ENCODE measurements at places on chromosomes 5 and 9.
A peak's percentile ranks its signal among the peaks of the same experiment; 100 is the strongest.

- DNase-seq = no peak
Observed at GRCh38 chr5:121963392-121963791, 1.6 kb downstream of the SRFBP1 start.

DNA sequence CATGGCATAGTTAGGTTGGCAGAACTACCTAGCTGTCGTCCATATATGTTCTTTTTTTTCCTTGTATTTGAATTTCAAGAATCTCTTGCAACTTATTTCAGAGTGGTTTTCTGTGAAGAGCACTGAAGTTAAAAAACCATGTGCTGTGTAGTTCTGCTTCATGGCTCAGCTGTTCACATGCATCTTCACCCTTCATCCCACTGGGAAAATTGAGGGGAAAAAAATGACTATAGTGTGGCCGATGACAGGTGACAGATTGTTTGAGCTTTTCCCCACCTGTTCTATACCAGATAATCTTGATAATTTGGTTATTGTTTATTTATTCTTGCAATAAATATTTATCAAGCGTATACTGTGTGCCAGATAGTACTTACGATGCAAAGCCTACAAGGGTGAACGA, 77.8 kb downstream of the AOPEP start:
- DNase-seq = no peak

GRCh38 chr9:130418776-130419175, 26.0 kb upstream of the ASS1 start:
- no peak for DNase-seq

DNA sequence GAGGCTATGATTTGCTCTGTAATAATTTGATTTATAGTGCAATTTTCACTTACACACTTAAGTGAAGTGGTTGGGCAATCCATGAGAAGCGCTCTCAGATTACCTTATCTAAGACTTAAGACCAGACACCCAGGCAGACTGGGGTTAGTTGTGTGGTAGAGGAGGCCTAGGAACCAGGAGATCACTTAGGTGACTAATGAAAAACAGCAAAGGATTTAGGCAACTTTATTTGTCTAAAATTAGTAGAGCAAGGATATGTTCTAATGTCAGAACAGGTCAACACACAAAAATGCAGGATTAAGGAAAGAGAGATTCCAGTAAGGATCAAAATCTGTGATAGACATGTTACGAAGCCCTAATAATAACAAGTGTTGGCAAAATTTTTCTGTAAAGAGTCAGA, 913.8 kb downstream of the TLE1 start:
- DNase-seq = no peak

DNA sequence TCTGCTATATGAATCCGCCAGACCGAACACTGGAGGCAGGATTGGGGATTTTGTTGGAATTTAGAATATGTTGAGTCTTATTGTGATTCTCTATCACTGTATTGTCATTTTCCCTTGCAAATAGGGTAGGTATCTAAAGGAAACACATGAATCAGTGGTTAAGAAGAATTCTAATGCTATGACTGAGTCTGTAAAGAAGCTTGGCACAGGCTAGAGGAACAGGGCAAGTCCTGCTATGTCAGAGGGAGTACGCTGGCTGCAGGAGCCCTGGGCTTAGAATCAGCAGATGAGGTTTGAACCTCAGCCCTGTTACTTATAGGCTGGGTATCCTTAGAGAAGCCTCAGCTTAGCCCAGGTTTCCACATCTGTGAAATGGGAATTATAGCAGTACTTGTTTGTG, 198.1 kb downstream of the NR3C1 start:
- peak; percentile 87 for DNase-seq

GRCh38 chr5:130126746-130127145, 222.5 kb downstream of the CHSY3 start:
- DNase-seq = peak; percentile 32

- DNase-seq = peak; percentile 61
Observed at GRCh38 chr5:33594006-33594405, 153.2 kb downstream of the TARS1 start.

GRCh38 chr9:1514250-1514649, 464.1 kb downstream of the DMRT2 start:
- no peak for DNase-seq

GRCh38 chr5:113421693-113422092, 13.1 kb downstream of the TSSK1B start:
- no peak for DNase-seq

- peak; percentile 80 for DNase-seq
Observed at GRCh38 chr5:77086689-77087483, at the start of gene ZBED3. Gene ZBED3 (minus strand): TSS chr5:77087285. CDS start chr5:77077878, 9,407 bp downstream.

GRCh38 chr5:53936481-53937352, 373.7 kb downstream of the ARL15 start:
- peak; percentile 32 for DNase-seq

GRCh38 chr5:168599826-168600225, 20.7 kb upstream of the PANK3 start:
- DNase-seq = no peak

DNA sequence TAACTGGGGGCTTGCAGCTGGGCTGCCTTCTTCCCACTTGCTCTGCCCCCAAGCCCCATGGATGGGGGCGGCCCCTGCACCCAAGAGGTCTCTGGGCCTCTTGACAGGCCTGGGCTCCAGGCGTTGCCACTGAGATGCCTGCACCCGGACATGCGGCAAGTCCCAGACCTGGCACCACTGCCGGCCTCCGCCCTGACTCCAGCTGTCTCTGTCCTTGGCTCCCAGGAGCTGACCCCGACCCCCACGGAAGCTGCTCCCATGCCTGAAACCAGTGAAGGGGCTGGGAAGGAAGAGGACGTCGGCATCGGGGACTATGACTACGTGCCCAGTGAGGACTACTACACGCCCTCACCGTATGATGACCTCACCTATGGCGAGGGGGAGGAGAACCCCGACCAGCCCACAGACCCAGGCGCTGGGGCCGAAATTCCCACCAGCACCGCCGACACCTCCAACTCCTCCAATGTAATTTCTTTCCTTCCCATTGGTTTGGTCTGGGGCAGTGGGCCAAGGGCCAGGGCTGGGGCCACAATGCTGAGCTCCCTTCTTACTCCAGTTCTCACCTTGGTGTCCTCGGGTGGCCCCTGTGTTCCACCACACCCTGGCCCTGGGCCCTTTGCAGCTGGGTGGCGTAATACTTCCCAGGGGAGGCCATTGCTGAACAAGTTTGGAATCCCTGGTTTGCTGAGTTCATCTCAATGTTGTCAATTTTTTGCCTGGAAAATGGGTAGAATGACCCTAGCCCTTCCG, 88.6 kb downstream of the COL5A1 start:
- no peak for DNase-seq

DNA sequence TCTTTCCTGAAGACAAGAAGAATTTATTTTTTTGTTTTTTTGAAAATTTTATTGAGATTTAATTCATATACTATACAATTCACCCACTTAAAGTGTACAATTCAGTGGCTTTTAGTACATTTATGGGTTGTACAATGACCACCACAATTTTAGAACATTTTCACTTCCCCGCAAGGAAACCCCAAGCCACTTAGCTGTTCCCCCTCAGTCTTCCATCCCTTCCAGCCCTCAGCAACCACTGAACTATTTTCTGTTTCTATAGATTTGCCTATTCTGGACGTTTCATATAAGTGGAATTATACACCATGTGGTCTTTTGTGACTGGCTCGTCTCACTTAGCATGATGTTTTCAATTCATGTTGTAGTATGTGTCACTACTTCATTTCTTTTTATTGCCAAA, 28.0 kb downstream of the DNAI1 start:
- no peak for DNase-seq

DNA sequence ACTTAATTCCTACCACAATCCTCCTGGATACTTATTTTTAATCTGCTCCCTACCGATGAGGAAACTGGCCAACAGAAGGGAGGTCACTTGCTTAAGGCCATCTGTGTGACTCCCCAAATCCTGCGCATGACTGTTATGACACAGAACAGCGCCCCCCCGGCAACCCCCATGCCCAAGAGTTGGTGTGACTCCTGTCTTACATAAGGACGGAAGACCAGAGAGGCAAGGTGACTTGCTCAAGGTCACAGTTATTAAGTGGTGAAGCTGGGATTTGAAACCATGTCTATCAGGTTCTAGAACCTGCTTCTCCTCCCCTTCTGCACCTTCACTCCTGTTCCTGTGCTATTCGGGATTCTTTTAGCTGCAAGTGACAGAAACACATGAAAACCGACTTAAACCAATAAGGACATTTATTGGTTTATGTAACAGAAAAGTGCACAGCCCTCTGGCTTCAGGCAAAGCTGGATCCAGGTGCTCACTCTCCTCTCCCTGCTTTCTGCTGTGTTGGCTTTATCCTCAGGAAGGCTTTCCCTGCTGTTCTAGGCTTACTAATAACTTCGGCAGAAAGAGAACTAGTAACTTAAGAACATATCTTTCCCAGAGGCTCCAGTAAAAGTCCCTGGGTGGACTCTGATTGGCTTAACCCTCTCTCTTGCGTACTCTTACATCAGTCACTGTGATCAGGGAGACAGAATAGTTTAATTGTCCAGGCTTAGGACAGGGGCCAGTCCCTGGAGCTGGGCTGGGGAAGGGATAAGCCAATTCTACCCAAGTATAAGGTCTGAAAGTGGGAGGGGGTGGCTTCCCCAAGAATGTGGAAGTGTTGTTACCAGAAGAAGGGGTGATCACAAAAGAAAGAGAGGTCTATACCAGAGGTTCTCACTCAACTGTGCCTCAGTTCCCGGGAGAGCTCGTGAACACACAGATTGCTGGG, 43.7 kb downstream of the FGF18 start:
- no peak for DNase-seq

- DNase-seq = no peak
Observed at GRCh38 chr9:1340390-1340789, 290.2 kb downstream of the DMRT2 start.

DNA sequence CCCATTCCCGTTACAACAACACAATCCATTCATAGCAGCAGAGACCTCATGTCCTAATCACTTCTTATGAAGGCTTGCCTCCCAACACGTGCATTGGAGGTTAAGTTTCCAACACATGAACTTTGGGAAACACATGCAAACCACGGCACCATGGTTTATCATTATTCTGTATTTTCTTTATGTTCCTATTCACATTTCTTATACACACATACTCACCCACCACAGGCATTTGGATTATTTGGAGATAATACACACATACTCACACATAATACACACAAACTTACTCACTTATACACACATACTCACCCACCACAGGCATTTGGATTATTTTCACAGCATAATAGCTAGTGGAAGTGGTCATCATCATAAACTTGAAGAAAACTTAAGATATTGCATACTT, 75.6 kb downstream of the C7 start:
- no peak for DNase-seq

DNA sequence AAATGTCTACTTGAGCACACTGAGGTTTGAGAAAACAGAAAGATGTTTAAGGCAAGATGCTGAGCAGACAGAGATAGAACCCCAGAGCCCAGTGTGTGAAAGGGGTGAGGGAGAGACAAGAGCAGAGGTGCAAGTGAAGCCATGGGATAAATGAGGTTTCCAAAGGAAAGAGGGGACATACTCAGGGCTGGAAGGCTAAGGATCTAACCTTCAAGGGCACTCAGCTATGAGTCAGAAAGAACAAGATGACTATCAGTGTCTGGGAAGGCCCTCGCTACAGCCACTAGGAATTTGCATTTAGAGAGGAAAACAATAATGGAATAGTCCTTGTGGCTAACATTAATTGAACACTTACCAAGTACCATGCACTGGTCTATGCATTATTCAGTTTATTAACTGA, 113.7 kb downstream of the HTR4 start:
- no peak for DNase-seq

GRCh38 chr5:94702729-94703128, 84.3 kb downstream of the SLF1 start:
- DNase-seq = no peak

GRCh38 chr5:151691706-151692105, 5.0 kb upstream of the SPARC start:
- DNase-seq = no peak

- no peak for DNase-seq
Observed at GRCh38 chr5:34695275-34696027, 39.3 kb downstream of the RAI14 start.

DNA sequence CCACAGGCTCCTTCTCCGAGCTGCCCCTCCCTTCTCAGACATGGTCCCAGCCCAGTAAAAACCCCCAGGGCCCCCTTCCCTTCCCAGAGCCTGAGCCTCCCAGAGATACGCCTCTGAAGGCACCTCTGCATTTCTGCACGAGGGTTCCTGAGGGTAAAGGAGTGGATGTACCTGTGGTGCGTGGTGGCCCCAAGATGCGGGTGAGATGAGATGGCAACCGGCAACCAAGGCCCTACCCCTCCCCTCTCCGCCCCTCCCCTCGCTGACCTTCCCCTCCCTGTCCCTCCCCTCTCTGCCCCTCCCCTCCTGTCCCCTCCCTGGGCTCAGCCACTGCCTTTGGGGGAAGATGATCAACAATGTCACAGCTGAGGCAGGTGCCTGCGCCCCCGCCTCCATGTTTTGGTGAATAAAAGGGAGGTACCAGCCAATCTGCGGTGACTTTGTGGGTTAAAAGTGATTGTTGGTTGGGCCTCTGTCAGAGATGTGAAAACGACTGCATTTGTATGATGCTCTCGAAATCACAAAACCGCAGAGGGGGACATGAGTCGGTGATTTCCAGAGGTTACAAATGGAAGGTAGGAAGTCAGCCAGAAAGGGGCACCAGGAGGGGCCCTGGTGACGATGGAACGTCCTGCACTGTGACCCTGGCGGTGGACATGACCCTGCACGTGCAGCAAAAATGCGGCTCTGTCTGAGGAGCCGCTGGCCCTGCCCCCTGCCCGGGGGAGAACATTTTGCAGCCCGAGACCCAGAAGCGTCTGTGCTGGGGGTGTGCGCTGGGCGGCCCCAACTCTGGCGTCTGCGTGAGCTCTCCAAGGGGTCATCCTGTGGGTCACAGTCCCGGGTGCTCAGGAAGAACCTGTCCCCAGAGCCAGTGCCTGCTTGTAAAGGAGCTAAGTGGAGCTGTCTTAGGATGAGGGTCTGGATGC, 3.7 kb downstream of the LCN9 start:
- DNase-seq = no peak

- DNase-seq = no peak
Observed at GRCh38 chr5:112630246-112631009, 107.3 kb upstream of the APC start.

DNA sequence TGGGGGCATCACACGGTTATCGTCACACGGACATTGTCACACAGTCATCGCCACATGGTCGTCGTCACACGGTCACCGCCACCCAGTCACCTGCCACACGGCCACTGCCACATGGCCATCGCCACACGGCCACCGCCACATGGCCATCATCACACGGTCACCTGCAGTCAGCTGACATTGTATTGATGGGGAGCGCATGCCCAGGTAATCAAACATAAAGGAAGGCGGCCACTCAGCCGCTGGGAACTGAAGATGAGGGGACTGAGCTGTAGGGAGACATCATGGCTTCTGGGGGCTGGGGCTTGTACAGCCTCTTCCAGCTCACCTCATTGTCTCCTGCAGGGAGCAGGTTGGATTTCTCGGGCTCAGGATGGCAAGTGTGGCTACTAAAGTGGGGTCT, 49.2 kb downstream of the MRPL36 start:
- no peak for DNase-seq

Data from skeletal muscle cell (primary cell).